Central memory CD4-positive, alpha-beta T cell (primary cell): ENCODE measurements at places on chromosomes 1 and 21.
A peak's percentile ranks its signal among the peaks of the same experiment; 100 is the strongest.

DNA sequence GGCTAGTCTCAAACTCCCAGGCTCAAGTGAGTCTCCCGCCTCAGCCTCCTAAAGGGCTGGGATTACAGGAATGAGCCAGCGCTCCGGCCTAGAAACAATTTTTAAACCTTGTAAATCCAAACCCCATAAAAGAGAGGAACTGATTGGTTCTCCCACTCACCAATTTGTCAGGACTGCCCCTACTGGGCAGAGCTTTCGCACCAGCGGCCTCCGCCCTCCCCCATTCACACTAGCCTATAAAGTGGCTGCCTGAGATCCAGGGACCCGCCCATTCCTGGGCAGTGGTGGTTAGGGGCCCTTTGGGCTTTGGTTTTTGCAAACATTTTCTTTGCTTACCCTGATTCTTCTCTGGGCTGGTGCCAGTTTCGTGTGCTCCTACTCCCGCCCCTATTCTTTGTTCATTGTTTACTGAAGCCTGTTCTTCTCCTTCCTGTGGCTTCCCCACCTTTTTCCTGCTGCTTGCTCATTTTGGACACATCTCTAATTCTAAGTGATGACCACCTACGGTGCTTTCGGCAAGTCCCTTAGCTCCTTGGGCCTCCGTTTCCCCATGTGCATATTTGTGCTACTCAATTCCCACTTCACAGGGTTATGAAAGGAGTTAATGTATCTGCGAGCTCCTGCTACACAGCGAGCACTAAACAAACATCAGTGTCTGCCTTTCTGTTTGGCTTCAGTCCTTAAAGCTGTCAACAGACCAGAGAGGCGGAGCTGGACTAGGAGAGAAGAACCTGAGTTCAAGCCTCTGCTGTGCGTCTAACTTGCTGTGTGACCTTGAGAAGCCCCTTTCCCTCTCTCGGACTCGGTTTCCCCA lies 39.8 kb upstream of the CLIC4 start:
- peak; percentile 27 for DNase-seq

DNA sequence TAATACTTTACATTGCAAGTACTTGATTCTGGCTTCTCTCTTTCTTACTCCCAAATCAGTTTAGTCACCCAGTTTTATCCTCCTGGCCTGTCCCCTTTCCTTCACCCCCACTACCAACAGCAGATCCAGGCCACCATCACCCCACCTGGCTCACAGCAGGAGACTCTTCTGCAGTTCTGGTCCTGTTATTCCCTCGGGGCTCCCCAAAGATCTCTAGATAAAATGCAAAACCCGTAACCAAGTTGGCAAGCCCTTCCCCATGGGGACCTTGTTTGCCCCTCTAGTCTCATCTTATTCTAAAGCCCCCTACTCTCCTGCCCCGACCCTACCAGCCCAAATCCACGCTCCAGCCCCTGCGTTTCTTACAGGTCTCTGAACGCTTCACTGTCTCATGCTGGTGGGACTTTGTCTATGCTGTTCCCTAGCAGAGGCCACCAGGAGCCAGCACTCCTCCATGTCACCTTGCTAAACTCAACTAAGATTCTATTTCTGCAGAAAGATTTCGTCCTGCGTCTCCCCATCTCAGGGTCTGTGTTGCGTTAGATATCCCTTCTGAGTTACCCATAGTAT lies 4.0 kb downstream of the ABCG1 start:
- no peak for DNase-seq

- no peak for DNase-seq
Observed at GRCh38 chr1:22369294-22370189, 82.1 kb upstream of the ZBTB40 start.

DNA sequence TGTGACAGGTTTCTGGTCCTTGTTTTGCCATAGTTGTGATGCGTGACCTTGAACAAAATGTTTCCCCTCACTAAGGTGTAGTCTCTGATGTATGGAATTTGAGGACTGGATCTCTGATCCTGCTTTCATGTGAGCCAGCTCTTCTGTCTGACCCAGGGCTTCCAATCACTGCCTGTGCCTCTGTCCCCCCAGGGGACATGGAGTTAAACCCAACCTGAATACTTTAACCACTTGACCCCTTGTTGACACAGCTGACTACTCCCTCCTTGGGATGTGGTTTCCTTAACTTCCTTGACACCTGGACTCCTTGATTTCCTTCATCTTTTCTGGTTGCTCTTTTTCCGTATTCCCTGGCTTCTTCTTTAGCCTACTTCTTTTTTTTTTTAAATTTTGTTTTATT lies 36.0 kb upstream of the SSBP3 start:
- DNase-seq, result no peak

DNA sequence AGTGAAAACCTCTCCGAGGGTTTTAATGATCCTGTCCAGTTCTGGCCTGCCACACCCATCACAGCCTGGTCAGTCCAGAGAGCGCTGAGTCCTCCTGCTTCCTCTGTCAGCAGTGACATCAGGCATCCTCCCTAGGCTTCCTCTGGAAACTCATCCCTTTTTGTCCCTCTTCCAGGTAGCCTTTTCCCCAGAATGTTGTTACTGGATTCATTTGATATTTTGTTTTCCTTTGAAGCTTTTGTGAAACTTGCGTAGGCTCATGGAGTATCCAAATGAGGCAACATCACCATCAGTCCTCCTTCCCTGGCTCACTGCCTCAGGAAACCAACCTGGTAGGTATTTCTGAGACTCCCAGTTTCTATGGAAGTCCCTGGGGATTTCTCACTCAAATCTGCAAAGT lies 27.0 kb upstream of the IGSF3 start:
- no peak for DNase-seq

DNA sequence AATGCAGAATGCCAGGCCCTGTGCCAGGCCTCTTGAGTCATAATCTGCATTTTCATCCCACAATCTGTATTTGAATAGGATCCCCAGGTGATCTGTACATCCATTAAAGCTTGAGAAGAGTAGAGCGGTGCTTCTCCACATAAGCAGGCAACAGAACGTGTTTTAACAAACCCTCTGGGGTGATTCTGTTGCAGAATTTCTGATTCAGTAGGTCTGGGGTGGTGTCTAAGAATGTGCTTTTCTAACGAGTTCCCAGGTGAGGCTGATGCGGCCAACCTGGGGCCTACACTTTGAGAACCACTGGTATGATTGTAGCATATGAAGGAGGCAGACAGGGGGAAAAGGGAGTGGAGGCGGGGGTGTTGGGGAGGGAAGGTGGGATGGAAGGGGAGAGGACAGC lies 78.4 kb upstream of the POU3F1 start:
- no peak for DNase-seq

DNA sequence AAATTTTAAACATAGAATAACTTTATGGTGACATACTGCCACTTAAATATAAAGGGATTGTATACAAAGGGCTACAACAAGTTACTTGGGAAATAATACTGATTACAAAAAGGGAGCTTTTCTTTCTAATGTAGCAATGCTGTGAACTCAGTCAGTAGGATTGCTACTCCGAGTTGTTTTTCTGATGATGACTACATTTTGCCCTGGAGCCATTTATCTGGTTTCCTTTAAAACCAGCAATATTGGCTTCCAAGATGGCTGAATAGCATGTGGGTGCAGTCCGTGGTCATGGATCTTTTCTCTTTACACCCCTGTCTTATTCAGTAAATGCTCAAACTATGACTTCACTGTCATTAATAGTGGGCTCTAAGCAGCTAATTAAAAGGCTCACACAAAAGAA lies 92.6 kb upstream of the NEK7 start:
- no peak for DNase-seq

DNA sequence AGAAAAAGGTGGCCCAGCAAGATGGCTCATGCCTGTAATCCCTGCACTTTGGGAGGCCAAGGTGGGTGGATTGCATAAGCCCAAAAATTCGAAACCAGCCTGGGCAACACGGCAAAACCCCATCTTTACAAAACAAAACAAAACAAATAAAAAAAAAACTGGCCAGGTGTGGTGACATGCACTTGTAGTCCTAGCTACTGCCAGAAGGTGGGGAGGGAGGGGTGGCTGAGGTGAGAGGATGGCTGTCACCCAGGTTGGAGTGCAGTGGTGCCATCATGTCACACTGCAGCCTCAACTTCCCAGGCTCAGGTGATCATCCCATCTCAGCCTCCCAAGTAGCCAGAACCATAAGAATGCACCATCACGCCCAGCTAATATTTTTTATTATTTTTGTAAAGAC lies 22.8 kb downstream of the RERE start:
- DNase-seq, result no peak

- DNase-seq, result no peak
Observed at GRCh38 chr1:168760781-168761180, 31.8 kb upstream of the DPT start.

- no peak for DNase-seq
Observed at GRCh38 chr1:170369000-170369399, 163.0 kb upstream of the GORAB start.

DNA sequence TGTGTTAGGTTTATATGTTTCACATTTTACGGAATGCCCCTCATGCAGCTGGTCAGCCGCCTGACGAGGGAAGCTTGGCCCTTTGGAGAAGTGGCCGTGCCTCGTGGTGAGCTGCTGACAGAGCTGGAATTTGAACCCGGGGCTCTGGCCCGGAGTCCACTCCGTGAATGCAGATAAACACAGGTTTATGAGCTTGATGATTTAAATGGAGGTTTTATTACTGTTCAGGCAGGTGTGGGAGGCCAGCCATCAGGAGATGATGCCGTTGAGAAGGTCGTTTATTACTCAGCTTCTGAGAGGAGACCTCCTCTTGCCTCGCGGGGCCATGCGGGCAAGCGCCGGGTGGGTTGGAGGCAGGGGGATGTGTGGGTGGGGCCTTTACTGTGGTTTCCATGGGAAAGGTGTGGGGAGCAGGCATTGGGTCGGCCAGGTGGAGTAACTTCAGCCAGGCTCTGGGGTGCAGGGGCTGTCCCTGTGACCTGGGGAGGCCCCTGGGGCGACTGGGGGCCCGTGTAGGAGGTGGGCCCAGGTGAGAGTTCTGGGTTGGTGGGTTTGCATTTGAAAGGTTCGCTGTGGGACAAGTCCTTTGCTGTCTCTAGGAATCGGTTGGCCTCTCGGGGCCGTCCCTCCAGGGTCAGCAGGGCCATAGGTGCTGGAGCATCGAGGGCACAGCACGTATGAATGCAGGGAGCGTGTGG lies 22.0 kb downstream of the PRKCZ start:
- DNase-seq, result no peak

DNA sequence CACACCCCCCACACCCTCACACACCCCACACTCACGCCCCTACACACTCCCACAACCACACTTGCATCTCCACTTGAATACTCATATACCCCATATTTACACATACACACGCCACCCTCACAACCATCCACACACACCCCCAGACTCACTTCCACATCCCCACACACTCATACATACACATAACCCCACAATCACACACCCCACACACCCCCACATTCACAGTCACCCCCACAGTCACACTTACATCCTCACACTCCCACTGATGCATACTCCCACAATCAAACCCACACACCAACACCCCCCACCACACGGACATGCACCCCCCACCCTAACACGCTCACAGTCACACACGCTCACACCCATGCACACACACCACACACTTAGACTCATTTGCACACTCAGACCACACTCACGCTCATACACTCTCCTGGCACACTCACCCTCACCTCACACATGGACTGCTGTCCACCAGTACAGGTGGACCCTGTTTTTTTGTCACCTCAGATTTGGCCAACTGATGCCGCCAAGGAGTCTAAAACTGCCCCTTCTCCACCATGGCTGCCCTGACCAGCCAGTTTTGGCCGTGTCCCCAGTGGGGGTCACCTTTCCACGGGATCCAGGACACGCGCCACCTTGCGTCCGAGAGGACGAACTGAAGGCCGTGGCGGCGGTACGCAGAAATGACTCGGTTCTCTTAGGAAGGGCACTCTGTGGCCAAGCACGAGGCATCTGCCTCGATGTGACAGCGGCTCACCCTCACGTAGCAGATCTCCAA lies 45.3 kb upstream of the EDN2 start:
- DNase-seq, result no peak

DNA sequence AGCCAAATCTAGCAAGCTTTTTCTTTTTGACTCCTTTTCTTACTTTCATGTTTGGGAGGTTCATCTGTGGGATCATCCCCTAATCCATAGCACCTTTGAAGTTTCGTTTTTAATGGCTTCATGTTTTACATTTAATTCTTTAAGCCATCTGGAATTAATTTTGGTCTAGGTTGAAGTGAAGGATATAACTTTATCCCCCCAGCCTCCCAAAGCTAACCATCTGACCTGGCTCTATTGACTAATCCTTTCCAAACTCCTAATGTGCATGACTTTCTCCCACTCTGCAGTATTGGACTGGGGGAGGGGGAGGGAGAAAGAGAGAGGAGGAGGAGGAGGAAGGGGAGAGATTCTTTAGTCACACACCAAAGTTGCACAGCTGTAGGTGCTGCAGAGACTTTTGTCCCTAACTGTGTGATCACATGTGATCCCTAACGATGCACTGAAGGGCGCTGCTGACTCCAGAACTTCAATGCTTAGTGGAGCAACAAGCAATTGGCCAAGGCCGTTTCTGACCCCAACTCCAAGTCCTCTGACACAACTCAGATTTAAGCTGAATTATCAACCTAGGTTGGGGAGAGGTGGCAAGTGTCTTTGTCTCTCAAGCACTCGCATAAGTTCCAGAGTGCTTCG lies 191.6 kb downstream of the HUNK start:
- no peak for DNase-seq

GRCh38 chr1:19462781-19463503 lies 22.4 kb downstream of the CAPZB start:
- DNase-seq, result peak; percentile 82

DNA sequence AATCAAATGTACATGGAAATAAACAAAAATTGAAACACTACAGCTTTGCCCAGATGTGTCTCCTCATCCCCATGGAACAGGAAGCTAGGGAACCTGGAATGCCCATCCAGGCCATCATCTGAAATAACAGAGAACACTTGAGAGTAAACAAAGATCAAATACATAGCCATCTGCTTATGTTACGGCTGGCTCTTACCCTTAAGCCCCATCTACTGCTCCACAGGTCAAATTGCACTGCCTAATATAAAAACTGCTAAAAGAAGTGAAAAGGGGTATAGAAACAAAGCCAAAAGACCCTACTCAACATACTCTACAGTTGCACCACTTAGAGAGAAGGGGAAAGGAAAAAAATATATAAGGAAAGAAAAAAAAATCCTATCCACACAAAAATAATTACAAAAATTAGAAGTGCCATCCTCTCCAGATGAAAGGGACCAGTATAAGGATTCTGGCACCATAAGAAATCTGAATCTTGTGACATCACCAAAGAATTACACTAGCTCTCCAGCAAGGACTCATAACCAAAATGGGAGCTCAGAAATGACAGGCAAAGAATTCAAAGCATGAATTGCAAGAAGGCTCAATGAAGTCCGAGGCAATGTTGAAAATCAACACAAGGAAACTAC lies 26.9 kb downstream of the OR6Y1 start:
- DNase-seq, result no peak

DNA sequence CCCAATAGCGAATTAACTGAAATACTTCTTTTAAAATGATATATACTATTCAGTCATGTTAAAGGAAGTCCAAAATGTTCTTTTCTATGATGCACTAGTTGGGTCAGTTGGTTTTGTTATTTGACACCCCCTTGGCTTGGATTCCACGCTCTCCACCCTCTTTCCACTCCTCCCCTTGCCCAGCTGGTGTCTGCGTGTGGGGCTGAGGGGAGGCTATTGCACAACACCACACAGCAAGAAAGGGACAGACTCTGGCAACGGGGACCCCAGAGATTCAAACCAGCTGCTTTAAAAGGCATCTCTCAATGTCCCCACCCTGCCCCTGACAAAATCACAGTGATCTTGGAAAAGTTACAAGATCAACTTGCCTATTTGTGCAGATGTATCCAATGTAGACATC lies 394.3 kb downstream of the TGFB2 start:
- no peak for DNase-seq

GRCh38 chr1:81880781-81881180 lies 80.0 kb downstream of the ADGRL2 start:
- DNase-seq, result no peak
